ENCODE measurements at places on chromosomes 2 and 18. TPM values are rescaled to one million over a fixed set of nuclear protein-coding genes. Genes with fewer than 3 reads are reported as not detected.

- no peak for DNase-seq
These were observed 10.4 kb downstream of the MYT1L start for GRCh38 chr2:2320486-2321199.

DNA sequence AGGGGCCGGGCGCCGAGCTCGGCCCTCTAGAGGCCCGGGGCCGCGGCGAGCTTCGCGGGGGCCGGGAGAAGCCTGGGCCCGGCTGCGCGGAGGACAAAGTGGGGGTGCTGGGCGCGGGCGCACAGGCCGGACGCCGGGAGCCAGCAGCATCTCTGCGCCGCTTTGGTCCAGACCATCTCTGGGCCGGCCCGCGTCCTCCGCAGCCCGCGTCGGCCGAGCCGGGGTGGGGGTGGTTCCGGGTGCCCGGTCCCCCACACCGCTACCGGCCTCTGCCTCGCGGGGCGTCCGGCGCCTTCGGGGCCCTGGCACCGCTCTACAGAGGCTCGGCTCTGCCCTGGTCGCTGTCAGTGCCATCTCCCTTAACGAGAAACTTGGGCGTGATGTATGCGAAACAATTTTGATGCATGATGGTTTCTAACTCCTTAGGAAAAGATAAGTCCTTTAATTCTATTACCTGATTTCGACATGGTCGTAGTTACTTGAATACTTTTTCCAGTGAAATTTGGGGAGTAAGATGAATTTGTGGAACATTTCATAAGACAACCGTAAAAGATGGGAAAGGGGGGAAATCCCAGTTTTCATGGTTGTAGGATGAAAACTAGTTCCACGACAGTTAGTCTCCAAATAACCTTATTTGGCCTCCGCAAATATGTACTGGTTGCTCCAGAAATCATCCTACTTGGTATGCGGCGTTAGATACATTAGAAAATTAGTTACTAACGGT, 562 bp downstream of the TWSG1 start:
- no peak for DNase-seq

The CYS1 gene
- 103 TPM for polyA plus RNA-seq

DNA sequence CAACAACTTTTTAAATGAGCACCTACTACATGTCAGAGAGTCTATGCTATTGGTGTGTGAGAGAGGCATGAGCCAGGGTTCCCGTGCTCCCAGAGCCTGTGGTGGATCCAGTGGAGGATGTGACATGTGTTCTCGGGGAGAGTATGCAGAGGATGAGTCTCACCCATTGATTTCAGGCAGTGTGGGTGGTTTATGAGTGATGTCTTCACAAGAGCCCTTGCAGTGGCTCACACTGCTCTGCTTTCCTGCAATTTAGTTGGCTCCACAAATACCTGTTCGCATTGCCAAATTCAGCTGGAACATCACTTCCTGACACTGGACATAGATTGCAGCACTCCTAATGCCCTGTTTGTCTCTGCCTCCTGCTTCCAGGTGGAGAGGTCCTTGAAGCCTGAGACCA, 243.6 kb upstream of the CXCR4 start:
- no peak for DNase-seq

- DNase-seq: no peak
These were observed 11.7 kb downstream of the TBC1D8 start for GRCh38 chr2:101139495-101139894.
